ENCODE measurements at places on chromosomes 6 and 20.

GRCh38 chr6:15546591-15546990, 116.2 kb downstream of the DTNBP1 start:
- DNase-seq: no peak

DNA sequence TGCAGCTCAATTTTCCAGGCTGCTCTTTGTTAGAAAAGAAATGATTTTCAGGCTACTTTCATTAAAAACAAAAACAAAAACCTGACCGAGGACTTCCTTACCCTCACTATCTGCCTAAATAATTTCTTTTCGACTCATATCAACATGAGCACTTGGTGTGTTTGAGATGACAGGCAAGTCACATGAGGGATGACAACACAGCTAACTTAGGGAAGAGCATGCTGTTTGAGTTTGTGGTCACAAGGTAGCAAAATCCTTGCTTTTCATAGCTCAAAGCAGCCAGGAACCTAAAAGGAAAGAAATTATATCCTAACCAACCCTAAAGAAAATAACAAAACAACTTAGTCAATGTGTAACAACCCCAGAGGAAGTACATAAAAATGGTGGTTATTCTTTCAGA, 459.5 kb downstream of the KIF16B start:
- no peak for DNase-seq

DNA sequence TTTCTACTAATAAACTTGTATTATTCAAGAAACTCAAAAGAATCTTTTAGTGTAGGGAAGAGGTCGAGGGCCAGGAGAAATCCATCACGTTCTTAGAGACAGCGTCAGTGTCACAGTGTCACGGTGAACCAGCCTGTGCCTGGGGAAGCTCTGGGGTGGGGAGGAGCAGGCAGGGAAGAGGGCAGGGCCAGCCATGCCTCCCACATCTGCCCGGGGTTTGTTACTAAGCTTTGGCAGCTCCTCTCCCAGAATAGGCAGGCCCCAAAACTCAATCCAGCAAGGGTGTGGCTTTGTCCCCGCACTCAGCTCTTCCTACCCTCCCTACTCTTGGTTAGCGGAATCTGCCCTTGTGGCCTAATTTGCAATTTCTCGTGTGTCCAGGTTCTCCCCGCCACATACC, 72.9 kb downstream of the TCP11 start:
- no peak for DNase-seq

DNA sequence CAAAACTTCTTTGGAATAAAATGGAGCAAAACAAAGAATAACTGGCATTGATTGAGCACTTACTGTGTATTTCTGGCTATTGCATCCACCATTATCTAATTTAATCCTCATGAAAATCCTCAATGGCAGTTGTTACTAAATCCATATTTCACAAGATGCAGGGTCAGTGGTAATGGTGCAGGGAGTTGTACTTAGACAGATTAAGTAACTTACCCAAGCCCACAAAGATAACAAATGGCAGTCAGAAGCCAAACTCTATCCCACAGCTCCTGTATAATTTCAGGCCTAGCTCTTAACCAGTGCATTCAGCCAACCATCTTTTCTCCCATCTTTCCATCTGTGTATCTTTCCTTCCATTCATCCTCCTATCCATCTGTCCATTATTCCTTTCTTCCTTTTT, 29.3 kb upstream of the SSTR4 start:
- no peak for DNase-seq

DNA sequence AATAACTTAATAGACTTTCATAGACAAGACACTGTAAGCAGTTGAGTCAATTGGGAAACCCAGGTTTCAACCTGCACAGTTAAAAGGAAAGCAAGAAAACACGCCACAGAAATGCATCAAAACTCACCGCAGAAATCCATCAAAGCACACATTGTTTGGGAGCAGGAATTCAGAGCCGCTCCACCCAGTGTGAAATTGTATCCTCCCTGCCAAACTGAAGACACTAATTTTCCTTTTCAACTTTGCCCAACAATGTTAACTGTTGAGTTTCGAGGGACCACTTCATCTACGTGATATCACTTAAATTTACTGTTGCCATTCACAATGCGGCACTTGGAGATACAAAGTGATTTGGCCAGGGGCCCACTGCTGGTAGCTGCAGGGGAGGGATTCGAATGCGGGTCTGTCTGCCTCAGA, 92.7 kb downstream of the DACT2 start:
- no peak for DNase-seq

Measured in GM23248 (cell line).